ENCODE measurements at places on chromosomes 3 and 15.

- no peaks in the 10 kb centered on the region for H3K27me3 ChIP-seq
- no peak for DNase-seq
- H3K4me3 ChIP-seq = no peak overlapping the region
- no peaks in the 10 kb centered on the region for H3K36me3 ChIP-seq
- no peak overlapping the region for H3K27ac ChIP-seq
- H3K4me1 ChIP-seq = no peaks in the 10 kb centered on the region
Measured at GRCh38 chr3:110697961-110698360, 373.7 kb upstream of the NECTIN3 start.

DNA sequence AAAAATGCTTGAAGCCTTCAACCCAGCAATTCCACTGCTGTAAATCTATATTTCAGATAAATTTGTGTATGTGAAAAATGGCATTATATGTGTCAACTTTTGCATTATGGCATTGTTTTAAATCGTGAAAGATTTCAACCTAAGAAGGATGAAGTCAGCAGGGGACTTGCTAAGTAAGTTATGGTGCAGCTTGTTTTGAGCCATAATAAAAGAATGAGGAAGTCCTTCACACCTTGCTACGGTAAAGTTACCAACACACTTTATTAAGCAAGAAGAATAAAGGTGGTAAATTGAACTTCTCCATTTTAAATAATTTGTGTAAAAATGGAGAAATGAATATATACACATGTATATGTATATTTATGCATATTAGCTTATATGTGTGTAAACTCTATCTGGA is 371.4 kb downstream of the ROBO2 start:
- no peaks in the 10 kb centered on the region for H3K36me3 ChIP-seq
- H3K4me3 ChIP-seq = no peak overlapping the region
- no peaks in the 10 kb centered on the region for H3K27me3 ChIP-seq
- DNase-seq = no peak

DNA sequence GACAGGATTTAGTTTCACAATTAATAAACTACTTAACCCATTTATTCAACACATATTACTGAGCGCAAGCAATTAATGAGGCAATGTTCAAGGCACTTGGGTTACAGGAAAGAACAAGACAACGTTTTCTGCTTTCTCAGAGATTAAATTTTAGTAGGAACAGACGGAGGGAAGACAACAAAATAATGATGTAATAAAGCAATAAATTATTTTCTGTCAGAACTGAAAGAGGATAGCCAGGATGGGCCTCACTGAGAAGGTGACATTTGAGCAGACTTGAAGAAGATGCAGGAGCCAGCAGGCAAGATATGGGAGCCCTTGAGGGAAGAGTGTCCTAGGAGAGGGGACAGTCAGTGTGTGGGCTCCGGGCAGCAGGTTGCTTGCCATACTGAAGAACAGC is 11.3 kb upstream of the RPL14 start:
- peaks cover 1% of the 10 kb centered on the region for H3K36me3 ChIP-seq
- H3K27me3 ChIP-seq = no peaks in the 10 kb centered on the region
- no peak for DNase-seq
- H3K27ac ChIP-seq = no peak overlapping the region

DNA sequence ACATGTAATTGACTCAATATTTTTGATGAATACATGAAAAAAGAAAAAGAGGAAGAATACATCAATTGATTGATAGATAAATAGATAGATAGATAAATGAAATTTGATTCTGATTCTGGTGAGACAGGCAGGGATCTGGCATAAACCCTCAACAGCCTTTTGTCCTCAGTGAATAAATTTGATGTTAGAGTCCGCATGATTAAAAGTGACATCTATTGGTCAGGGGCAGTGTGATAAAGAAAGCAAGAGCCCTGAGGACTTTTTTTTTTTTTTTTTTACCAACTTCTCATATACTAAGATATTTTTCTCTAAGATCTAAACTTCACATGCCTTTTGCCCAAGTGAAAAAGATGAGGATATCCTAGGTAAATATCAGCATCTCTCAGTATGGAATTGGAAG is 216.4 kb downstream of the LRRC3B start:
- H3K27me3 ChIP-seq = no peaks in the 10 kb centered on the region
- no peaks in the 10 kb centered on the region for H3K4me1 ChIP-seq
- no peak overlapping the region for H3K4me3 ChIP-seq
- H3K36me3 ChIP-seq = no peaks in the 10 kb centered on the region
- no peak overlapping the region for H3K27ac ChIP-seq

DNA sequence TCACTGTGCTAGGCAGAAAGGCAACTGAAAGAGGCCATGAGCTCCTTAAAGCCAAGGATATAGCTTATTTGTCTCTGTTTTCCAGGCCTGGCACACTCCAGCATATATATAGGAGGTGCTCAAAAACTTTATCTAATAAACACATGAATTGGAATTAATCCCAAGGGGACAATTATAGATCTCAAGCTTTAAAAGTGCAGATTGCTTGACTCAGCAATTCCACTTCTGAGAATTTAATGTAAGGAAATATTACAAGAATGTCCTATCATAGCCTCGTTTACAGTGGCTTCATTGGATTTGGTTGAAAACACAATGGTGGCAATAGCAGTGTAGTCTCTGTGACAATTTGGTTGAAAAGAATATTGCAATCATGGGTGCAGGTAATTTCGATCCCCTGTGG is 267.3 kb downstream of the SHQ1 start:
- H3K27ac ChIP-seq = no peak overlapping the region
- H3K4me1 ChIP-seq = peaks cover 2% of the 10 kb centered on the region
- H3K36me3 ChIP-seq = no peaks in the 10 kb centered on the region
- no peak for DNase-seq
- no peak overlapping the region for H3K4me3 ChIP-seq

- no peaks in the 10 kb centered on the region for H3K27me3 ChIP-seq
- H3K27ac ChIP-seq = no peak overlapping the region
- peaks cover 58% of the 10 kb centered on the region for H3K36me3 ChIP-seq
- H3K4me1 ChIP-seq = no peaks in the 10 kb centered on the region
- no peak overlapping the region for H3K4me3 ChIP-seq
- no peak for DNase-seq
Measured at GRCh38 chr3:119428538-119428937, 34.9 kb downstream of the TMEM39A start.

- H3K27ac ChIP-seq = peak overlapping the region; percentile 82
- no peaks in the 10 kb centered on the region for H3K27me3 ChIP-seq
- H3K4me3 ChIP-seq = peak overlapping the region; percentile 22
Measured at GRCh38 chr15:73141216-73141900, 89.1 kb downstream of the NEO1 start.

- H3K27ac ChIP-seq = no peak overlapping the region
- H3K27me3 ChIP-seq = no peaks in the 10 kb centered on the region
- peaks cover 23% of the 10 kb centered on the region for H3K36me3 ChIP-seq
- no peak for DNase-seq
Measured at GRCh38 chr3:16908896-16909295, 24.1 kb downstream of the PLCL2 start.

GRCh38 chr3:127821394-127821793 is 921 bp downstream of the MGLL start:
- peaks cover 34% of the 10 kb centered on the region for H3K4me1 ChIP-seq
- H3K27me3 ChIP-seq = peaks cover 52% of the 10 kb centered on the region
- no peak for DNase-seq
- peak overlapping the region; percentile 94 for H3K4me3 ChIP-seq
- peaks cover 2% of the 10 kb centered on the region for H3K36me3 ChIP-seq

GRCh38 chr15:73914145-73914544 is 12.1 kb upstream of the LOXL1 start:
- no peak overlapping the region for H3K27ac ChIP-seq
- H3K4me3 ChIP-seq = no peak overlapping the region
- H3K4me1 ChIP-seq = peaks cover 9% of the 10 kb centered on the region
- H3K27me3 ChIP-seq = peaks cover 7% of the 10 kb centered on the region

- no peak for DNase-seq
- H3K27ac ChIP-seq = no peak overlapping the region
- no peaks in the 10 kb centered on the region for H3K27me3 ChIP-seq
Measured at GRCh38 chr3:22296601-22297000, 545.6 kb upstream of the ZNF385D start.

- H3K36me3 ChIP-seq = no peaks in the 10 kb centered on the region
- H3K4me1 ChIP-seq = no peaks in the 10 kb centered on the region
- peaks cover 3% of the 10 kb centered on the region for H3K27me3 ChIP-seq
- H3K4me3 ChIP-seq = no peak overlapping the region
- H3K27ac ChIP-seq = no peak overlapping the region
Measured at GRCh38 chr15:74345051-74345450, 22.4 kb downstream of the CYP11A1 start.

DNA sequence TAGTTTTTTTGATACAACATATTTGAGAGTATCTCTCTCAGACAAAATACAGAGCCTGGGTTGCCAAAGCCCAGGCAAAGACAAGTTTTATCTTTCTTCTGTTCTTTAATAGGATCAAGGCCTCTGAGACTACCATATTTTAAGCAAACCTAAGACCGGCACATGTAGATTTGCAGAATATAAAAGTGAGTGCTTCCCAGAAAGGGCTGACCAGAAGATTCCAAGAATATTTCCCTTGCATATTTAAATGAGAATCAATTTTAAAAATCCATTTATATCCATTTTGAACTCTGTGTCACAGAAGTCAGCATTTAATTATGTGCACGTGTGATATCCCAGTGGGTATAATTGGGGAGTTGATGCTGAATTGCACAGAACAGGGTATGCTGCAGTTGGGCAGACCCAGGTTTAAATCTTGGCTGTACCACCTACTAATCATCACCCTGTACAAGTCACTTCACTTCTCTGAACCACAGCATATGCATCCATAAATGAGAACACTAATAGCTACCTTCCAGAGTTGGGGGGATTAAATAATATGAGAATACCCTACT is 191.9 kb downstream of the ADAMTS9 start:
- no peak overlapping the region for H3K27ac ChIP-seq
- peaks cover 32% of the 10 kb centered on the region for H3K27me3 ChIP-seq
- DNase-seq = no peak
- no peaks in the 10 kb centered on the region for H3K36me3 ChIP-seq

GRCh38 chr3:156747046-156747445 is 72.7 kb downstream of the TIPARP start:
- peaks cover 22% of the 10 kb centered on the region for H3K36me3 ChIP-seq
- peaks cover 2% of the 10 kb centered on the region for H3K27me3 ChIP-seq
- H3K27ac ChIP-seq = no peak overlapping the region
- no peak for DNase-seq
- H3K4me1 ChIP-seq = peaks cover 3% of the 10 kb centered on the region

DNA sequence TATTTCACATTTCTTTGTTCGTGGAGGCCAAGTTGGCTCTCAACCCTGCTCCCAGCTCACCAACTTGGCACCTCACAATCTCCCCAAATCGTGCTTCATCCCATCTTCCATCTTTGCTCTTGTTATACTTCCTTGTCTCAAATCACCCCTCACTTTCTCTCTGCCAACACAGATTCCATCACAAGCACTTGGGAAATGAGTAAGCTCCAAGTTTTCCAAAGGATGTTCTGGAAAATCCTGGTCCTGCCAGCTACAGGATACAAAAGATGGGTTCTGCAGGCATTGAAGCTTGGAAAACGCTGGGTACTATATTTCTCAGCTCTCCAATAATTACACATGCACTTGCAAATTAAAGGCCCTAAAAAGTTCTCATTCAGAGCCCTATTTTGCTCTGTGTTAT is 4.1 kb upstream of the TM4SF4 start:
- H3K27me3 ChIP-seq = peaks cover 10% of the 10 kb centered on the region
- H3K36me3 ChIP-seq = no peaks in the 10 kb centered on the region
- H3K4me3 ChIP-seq = no peak overlapping the region
- DNase-seq = no peak

- peaks cover 49% of the 10 kb centered on the region for H3K4me1 ChIP-seq
- H3K36me3 ChIP-seq = peaks cover 36% of the 10 kb centered on the region
- no peak overlapping the region for H3K27ac ChIP-seq
- no peak overlapping the region for H3K4me3 ChIP-seq
- no peaks in the 10 kb centered on the region for H3K27me3 ChIP-seq
Measured at GRCh38 chr3:37997342-37997741, 6.8 kb downstream of the VILL start.

- no peaks in the 10 kb centered on the region for H3K4me1 ChIP-seq
- H3K27ac ChIP-seq = no peak overlapping the region
- H3K4me3 ChIP-seq = no peak overlapping the region
- no peaks in the 10 kb centered on the region for H3K27me3 ChIP-seq
- no peak for DNase-seq
Measured at GRCh38 chr15:37693926-37694325, 240.5 kb upstream of the TMCO5A start.

Measured in T-helper 2 cell treated with Interferon-gamma antibody and Interleukin-4, amounts not matched to agents 5 μg/mL and 100 μg/mL, for 36 hours (primary cell).